ENCODE measurements at places on chromosomes 6 and 20.

DNA sequence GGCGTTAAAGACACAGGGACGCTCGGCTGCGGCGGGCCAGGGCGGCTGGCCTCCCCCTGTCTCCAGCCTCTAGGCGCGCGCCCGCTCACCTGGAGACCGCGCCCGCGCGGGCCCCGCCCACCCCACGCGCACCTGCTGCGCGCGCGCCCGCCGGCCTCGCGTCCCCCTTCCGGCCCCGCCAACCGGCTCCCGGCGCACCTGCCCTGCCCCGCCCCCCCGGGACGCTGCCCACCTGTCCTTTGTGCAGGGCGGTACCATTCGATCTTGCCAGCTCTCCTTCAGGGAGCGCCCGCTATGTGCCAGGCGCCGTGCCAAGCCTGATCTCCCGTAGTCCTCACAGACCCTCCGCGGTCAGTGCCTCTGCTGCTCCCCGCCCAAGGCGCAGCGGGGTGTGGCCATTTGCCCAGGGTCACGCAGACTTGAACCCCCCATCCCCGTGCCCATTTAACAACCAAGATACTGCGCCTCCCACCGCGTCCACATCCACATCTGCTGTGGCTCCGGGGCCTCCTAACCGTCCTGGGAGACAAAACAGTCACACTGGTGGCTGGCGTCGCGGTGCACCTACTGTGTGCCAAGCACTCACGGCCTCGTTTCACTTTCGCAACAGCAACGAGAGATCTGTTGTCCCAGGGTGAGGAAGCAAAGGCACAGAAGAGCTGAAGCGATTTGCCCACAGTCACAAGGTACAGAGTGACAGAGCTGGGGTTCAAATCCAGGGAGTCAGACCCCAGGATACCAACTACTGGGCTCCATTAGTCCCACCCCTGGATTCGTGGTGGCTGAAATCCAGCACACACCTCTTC lies 48.1 kb downstream of the NOL4L start:
- peak; percentile 66 for DNase-seq

- no peak for DNase-seq
Measured at GRCh38 chr20:41290804-41291389, 26.6 kb downstream of the ZHX3 start.

DNA sequence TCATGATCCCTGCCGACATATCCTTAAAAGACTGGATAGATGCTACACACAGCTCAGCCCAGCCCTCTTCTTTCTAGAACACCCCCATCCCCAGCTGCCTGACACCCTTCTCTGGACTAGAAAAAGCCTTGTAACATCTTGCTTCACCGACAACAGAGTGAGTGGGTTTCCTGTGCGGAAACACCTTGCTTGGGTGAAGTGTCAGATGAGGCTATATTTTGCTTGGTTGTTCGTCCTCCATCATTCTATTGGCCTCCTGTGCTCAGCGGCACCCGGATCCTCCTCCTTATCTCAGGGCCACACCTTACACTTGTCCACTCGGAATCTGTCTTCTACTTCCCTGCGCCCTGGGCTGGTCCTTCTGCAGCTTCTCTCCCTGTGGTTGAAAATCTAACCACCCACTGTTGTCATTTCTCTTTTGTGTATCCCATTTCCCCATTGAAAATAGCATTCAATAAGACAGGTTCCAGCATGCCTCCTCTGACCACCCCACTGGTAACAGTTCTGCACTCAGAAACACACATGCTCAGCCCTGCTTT lies 101.3 kb upstream of the MLN start:
- DNase-seq = peak; percentile 51

GRCh38 chr20:62357187-62357667 lies 9.9 kb downstream of the LAMA5 start:
- DNase-seq = no peak

DNA sequence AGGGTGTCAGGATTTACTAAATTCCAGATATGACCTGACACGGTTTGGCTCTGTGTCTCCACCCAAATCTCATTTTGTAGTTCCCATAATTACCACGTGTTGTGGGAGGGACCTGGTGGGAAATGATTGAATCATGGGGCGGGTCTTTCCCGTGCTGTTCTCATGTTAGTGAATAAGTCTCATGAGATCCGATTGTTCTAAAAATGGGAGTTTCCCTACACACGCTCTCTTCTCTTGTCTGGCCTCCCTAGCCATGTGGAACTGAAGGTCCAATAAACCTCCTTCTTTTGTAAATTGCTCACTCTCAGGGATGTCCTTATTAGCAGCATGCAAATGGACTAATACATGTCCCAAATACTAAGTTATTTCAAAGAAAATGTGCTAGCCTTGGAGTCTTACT lies 121.1 kb downstream of the CENPW start:
- no peak for DNase-seq

DNA sequence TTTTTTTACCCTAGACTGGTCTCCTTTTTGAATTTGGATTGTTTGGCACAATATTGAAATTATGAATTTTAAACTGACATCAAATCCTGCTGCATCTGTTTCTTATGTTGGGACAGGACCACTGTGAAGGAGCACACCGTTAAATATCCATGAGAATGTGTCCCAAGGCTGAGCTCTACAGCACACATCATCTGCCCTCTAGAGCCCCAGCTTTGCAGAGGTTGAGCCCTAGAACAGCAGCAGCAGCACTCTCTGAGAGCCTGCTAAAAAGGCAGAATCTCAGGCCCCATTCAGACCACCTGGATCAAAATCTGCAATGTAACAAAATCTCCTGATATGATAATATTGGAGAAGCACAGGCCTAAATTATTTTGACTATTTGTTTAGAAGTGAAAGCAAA lies 192.1 kb upstream of the CCN2 start:
- no peak for DNase-seq

DNA sequence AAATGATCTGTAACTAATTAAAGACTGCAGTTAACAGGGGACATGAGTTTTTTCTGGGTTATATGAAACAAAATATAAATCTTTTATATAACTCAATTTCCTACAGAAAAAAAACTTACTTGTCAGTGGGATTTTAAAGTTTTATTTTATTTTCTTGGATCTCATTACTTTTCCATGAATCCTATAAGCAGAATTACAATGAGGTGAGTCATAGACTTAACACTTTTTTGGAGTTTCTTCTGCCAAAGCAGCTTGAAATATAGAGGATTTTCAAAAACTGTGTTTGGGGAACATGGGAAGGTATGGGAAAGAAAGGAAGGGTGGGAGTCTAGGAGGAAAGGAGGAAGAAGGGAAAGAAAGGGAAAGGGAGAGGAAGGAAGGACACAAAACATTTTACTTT lies 130.7 kb downstream of the AIG1 start:
- DNase-seq = no peak

- DNase-seq = no peak
Measured at GRCh38 chr6:105192707-105193465, 13.1 kb upstream of the POPDC3 start.

GRCh38 chr20:39885975-39886649 lies 802.9 kb downstream of the MAFB start:
- DNase-seq = no peak

GRCh38 chr6:155382338-155382685 lies 68.0 kb upstream of the TFB1M start:
- no peak for DNase-seq

GRCh38 chr6:30711758-30712380 lies 5.2 kb downstream of the MDC1 start:
- DNase-seq = no peak

DNA sequence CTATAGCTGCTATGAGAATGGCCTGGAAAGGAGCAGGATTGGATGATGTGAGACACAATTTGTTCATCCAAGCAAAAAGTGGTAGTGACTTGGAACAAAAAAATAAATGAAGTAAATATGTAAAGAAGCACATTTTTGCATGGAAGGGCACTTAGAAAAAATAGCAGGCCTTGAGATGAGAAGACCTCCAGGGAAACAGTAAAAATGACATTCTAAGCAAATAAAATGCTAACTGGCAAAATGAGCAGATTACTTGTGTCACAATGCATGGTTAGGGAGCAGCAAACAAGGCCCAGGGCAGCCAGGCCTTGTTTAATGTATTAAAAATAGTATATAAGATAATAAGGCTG lies 19.8 kb upstream of the COX7A2 start:
- DNase-seq = no peak

GRCh38 chr20:46638134-46638897 lies 12.9 kb downstream of the SLC13A3 start:
- DNase-seq = no peak

DNA sequence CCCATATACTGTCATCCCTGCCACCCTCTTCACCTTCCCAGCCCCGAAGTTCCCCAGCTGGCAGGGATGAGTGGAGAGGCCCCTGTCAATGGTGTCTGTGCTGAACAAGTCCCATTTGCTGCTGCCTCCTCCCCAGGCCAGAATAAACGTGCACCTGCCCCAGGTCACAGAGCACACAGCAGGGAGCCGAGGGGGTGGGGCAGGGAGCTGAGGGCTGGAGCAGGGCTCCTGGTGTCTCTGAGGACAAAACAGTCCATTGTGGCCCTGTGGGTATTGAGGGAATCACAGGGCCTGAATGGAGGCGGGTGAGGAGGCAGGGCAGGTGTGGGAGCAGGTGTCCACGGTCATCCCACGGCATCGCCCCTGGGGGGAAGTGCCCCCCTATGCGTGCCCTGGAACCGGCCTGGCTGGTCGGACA lies 55.8 kb downstream of the SNAI1 start:
- DNase-seq = no peak

GRCh38 chr6:93799226-93799625 lies 379.9 kb upstream of the EPHA7 start:
- DNase-seq = no peak

DNA sequence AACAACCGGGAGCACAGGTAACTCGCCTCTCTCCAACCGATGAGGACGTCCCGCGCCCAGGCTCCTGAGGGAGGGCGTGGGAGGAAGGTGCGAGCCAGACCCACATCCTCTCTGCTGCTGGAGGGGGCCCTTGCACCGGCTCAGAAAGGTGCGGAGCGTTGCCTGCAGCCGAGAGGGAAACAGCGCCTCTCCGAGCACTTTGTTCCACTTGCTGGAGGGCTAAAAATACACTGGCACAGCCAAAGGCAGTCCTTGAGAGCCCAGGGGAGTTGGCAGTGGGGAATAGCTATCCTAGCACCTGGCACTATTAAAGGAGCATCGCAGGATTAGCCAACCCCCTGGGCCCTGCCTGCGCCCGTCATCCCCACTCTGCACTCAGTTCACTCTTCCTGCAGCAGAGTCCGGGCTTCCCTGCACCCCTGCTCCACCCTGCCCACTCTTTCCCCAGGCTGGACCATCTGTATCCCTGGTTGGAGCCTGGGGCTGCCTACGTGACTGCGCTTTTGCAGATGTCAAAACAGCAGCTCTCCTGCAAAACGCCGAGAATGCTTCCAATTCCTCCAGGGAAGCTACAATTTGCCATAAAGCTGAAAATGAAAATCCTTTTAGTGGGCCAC lies 108.9 kb downstream of the SNX5 start:
- DNase-seq = peak; percentile 32

- no peak for DNase-seq
Measured at GRCh38 chr6:166026586-166027126, 141.0 kb downstream of the TBXT start.

DNA sequence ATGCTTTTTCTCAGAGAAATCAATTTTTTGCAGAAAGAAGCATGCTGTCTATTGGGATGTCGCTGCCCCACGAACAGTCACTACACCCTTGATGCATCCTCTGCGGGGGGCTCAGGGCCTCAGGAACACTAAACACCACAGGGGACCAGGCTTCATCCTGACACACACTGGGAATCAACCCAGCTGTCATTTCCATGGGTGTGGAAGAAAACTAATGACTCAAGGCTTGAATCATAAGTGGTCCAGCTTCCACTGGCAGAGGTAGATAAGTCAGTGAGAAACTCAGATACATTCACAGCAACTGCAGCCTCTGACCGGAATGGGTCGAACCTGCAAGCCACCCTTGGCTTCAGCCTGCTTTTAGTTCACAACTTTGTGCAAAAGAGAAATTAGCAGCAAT lies 81.3 kb upstream of the SPTLC3 start:
- DNase-seq = no peak

- no peak for DNase-seq
Measured at GRCh38 chr6:48535582-48536009, 424.6 kb upstream of the PTCHD4 start.

GRCh38 chr6:7148100-7148822 lies 40.5 kb downstream of the RREB1 start:
- DNase-seq = no peak

DNA sequence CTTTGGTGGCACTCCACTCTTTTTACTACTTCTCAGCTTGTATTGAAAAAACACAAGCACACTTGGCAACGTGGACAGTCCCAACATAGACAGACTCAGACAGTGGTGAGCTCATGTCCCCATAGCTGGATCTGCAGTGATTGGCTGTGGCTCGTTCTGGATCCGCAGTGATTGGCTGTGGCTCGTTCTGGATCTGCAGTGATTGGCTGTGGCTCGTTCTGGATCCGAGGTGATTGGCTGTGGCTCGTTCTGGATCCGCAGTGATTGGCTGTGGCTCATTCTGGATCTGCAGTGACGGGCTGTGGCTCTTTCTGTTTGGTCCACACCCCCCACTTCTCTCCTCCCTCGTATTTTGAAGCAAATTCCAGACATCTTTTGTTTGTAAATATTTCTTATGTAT lies 28.0 kb downstream of the OSBPL2 start:
- DNase-seq = no peak

- DNase-seq = no peak
Measured at GRCh38 chr6:145643760-145644159, 91.6 kb downstream of the EPM2A start.

- no peak for DNase-seq
Measured at GRCh38 chr6:89172131-89172530, 26.3 kb downstream of the PM20D2 start.

DNA sequence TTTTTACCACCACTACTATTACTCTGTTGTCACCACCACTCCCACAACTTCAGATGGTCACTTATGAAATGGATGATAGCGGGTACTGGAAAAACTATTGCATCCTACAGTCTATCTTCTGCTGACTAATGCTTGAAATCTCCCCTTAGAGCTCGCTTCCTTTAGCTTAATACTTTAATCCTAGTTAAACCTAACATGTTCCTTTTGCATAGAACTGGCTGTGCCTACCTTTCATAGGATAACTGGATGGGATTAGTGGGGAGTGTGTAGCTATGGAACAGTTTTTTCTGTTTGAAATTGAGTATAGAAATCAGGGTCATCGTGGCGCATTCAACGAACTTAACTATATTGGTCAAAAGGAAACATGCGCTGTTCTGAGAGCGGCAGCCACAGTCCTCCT lies 294.7 kb downstream of the FARS2 start:
- no peak for DNase-seq

DNA sequence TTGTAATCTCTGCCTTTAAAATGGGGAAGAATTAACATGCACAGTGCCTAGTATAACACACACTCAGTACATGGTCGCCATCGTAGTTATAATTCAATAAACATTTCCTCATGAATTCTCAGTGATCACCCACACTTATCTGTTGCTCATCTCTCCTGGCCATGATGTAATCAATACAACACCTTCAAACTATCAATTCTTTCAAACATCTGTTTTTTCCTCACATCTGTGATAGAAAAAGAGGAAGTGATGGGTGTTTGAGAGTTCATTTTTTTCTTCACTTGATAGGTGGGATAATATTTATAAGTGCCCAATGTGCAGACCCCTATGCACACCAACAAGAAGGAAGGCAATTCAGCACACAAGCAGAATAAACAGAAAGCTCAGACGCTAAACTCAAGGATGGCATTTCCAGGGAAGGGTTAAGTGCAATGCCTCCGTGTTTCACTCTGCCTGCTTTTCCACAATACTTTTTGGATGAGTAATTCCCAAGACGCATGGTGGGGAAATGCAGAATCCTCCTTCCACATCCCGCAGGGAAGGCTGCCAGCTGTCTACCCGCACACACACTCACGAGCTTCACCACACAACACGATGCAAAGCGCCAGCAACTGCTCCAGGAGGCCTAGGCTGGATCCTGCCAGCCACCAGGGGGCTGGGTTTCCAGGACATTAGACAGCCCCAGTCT lies 100.3 kb downstream of the GMPR start:
- no peak for DNase-seq

All from CD8-positive, alpha-beta memory T cell (primary cell).